ENCODE measurements at places on chromosomes 4 and X.
A peak's percentile ranks its signal among the peaks of the same experiment; 100 is the strongest.

DNA sequence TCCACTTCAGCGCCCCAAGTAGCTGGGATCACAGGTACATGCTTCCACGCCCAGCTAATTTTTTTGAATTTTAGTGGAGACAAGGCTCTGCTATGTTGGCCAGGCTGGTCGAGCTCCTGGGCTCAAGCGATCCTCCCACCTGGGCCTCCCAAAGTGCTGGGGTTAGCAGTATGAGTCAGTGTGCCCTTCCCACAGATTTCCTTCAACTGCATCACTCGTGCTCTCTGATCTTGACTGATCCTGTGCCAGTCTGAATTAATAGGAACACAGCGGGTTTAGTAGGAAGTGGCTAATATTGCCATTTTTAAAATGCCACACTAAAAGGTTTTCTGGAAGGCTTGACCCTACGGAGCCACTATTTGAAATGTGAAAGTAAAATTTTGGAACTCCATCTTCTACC lies 4.3 kb upstream of the SHROOM2 start:
- DNase-seq = no peak

GRCh38 chr4:99723612-99724011 lies 66.0 kb upstream of the C4orf54 start:
- no peak for DNase-seq

DNA sequence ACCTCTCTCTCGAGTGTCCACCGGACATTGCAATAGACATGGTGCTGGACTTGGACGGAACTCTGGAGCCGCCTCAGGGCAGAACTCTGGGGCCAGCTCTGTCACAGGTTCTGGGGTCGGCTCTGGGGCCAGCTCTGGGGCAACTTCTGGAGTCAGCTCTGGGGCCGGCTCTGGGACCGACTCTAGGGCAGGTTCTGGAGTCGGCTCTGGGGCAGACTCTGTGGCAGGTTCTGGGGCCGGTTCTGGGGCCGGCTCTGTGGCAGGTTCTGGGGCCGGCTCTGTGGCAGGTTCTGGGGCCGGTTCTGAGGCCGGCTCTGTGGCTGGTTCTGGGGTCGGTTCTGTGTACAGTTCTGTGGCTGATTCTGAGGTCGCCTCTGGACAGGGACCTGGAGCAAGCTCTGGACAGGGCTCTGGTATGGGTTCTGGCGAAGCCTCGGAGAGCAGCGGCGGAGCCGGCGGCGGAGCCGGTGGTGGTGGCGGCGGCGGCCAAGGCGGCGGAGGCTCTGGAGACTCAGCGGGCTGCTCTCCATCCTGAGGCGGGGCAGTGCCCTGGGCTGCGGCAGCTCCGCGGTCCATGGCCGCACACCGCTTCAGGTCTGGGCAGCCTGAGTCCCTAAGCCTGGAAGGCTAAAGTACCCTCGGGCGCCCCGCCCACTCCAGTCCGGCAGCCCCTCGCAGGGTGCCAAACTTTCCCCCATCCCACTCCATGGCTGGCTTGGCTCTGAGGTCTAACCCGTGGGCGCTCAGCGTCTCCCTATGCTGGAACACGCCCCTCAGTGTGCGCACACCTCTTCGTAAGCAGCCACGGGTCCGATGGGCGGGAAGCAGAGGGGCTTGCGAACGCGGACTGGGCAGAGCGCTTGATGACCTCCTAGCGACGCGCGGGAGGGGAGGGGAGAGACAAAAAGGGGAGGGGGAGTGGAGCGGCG lies at the start of gene DGKK:
TSS of gene DGKK (minus strand) at position 723 of the 929 bp plus-strand sequence. CDS start at position 576, 147 bp downstream.
- no peak for DNase-seq

DNA sequence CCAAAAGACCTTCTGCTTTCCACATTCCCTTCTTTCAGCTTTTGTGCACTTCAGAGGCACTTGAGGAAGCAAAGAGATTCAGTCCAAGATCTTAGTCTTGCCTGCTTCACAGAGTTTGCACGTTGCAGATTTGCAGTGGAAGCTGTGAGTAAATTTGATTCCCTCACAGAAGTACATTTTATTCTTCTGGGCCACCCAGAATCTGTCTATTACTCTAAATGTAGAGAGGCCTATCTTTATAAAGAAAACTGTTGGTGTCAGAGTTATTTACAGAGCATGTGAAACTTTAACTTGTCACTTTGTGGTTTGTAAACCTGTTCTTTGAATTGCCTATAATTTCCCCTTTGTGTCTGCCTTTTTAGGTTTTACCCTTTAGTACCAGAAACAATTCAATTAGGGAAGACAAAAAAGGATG lies 15.5 kb downstream of the SPRY1 start:
- DNase-seq = no peak

GRCh38 chr4:188554413-188554812 lies 415.2 kb downstream of the TRIML1 start:
- DNase-seq = no peak

GRCh38 chrX:3094261-3094660 lies 53.0 kb downstream of the ARSF start:
- DNase-seq = no peak

DNA sequence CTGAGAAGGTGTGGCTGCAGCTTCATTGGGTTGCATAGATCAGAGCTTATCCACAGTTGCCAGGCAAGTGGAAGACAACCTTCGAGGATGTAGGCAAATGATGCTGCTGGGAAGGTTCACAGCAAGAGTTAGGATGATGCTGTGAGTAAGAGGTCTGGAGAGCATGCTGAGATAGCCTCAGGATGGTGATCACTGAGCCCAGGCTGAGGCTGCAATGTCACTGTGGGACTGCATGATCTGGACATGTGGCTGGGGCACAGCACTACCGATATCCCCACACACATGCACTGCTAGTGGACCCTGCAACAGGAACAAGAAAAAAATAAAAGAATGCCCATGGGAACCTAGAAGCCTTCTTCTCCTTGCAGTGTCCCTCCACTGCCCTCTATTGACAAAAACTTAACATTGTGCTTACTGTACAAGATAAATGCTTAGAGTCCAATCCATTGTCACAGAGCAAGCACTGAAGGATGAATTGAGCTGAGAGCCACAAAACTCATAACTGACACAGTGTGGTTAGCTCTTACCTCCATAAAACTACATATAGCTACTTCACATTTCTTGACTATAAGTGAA lies 105.6 kb downstream of the CNKSR2 start:
- DNase-seq = peak; percentile 18

GRCh38 chr4:16365036-16365569 lies 138.8 kb upstream of the TAPT1 start:
- DNase-seq = no peak

GRCh38 chr4:98482847-98483806 lies 175.3 kb downstream of the TSPAN5 start:
- DNase-seq = no peak

DNA sequence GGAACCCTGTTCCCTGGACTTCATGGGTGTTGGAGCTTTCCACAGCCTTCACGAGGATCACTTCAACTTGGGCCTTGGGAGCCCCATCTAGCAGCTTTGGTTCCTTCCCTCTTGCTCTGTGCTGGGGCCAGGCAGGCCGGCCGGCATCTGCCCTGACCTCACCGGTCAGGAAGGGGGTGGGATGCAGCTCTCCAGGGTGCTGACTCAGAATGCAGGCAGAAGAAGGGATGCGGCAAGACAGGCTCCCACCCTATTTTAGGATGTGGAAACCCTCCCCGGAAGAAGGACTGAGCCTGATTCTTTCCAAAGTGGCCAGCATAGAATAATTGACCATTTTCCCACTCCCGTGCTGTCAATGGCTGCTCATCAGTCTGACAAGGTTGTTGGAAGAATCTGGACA lies 47.1 kb downstream of the FHDC1 start:
- no peak for DNase-seq

DNA sequence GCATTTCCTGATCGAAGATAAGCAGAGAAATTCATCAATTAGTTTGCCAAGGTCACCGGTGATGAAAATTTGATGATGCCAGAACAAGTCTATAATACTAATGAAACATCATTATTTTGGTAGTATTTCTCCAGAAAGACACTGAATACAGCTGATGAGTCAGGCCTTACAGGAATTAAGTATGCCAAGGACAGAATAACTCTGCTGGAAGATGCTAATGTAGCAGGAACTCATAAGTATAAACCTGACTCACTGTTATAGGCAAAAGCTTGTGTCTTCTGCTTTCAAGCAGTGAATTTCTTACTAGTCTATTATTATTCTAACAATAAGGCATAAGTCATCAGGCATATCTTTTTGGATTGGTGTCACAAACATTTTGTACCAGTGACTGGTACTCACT lies 1825.1 kb upstream of the IGFBP7 start:
- DNase-seq = no peak

- DNase-seq = no peak
These were observed 282.0 kb upstream of the DKK2 start for GRCh38 chr4:107318078-107318477.

DNA sequence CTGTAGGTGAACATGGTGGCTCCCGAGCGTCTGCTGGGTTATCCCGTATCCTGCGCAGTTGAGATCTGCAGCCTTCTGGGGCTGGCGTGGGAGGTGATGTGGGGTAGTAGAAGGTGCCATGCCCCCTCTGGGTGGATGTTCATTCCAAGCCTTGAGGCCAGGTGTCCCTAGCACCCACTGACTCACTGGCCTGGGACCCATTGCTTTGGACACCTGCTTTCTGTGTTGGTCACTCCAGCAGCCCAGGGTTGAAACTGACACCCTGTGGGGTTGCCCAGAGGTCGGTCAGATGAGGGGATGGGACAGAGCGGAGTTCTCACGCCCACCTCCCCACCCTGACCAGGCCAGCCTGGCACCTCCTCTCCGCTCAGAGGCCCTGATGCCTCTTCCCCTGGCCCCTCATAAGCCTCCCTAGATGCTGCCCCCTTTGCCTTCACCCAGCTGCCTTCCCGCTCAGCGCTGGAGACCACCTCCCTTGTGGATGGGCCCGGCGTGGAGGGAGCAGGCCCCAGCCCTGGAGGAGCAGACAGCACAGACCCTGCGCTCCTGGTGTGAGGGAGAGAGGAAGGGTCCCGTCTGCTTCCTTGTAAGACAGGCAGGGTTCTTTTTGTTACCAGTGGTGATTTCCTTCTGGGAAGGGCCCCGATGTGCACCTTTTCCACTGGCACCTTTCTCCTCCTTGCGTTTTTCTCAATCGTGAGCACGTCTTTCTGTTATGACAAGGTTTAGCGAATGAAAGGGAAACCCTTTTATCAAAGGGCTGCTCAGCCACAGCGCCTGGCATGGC lies 2.0 kb downstream of the DOK7 start:
- DNase-seq = no peak

DNA sequence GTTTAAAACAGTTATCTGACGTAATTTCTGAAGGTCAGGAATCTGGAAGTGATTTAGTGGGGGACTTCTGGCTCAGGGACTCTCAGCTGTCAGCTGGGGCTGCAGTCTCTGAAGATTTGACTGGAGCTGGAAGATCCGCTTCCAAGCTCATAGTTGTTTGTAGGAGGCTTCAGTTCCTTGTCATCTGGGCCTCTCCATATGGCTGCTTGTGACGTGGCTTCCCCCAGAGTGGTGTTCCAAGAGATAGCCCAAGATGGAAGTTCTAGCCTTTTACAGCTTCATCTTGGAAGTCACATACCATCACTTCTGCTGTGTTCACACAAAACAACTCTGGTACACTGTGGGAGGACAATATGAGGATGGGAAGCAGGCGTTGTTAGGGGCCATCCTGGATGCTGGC lies 2.1 kb downstream of the MPC1L start:
- DNase-seq = no peak

GRCh38 chr4:7323872-7324650 lies 110.7 kb downstream of the PSAPL1 start:
- DNase-seq = no peak

DNA sequence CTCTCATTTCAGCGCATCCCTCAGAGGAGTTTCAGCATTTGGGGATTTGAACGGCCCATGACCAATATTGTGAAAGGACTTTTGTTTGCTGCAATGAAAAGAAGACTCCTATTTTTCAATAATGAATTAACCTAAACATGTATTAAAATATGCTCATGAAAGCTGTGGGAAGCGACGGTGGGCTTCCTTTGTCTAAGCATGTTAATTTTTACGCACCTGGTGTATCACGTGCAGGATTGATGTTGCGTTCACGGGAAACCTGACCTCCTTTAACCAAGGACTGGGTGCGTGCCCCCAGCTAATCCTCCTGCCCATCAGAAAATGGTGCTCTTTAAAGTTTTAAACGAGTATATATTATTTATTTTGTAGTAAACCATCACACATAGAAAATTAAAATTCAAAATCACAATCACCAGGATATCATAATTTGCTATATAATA lies 590 bp upstream of the CCDC110 start:
- DNase-seq = no peak

DNA sequence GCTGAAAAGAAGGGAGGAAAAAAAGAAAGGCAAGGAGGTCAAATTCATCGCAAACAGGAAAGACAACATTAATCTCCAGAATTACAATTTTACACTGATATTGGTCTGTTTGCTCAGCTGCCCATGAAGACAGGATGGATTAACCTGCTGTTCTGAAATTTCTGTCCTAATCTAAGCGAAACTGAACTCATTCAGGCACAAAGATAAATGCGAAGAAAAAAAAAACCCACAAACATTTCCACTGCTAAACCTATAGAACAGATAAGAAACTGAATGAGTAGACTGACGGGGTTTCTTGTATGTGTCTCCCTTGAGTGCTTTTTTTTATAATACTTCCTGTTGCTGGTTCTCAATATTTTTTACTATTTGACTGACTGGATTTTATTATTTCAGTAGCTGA lies 251.8 kb upstream of the FTHL17 start:
- no peak for DNase-seq

DNA sequence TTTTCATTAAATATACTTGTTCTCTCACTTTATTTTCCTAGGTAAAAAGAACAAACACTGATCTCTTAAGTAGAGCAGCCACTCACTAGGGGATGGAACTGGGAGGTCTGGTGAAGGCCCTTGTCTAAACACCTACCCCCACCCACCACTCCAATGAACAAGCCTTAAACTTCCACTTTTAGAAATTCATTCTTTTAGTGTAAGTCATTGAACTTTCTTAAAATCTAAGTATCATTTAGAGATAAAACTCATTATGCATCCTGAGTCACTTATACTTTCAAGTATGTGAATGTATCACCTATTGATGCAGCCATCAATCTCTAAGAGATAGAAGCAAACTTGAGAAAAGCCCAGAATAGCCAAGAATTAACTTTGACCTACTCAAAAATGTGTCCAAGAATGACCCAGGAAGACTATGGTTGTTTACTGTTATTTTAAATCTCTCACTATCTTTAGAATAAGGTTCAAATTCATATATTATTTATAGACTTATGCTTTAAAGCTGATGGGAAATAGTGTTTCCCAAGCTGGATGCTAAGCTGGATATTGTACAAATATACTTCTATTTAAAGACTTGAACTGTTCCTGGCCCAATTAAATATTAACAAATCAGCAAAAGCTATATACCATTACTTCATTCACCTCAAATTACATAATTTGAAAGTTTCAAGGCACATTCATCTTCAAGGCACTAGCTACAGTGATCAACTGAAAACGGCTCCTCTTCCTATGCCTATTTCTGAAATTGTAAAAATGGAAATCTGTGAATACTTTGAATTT lies 49.5 kb downstream of the CAMK2D start:
- DNase-seq = no peak

- DNase-seq = no peak
These were observed 58.0 kb upstream of the EGFL6 start for GRCh38 chrX:13511241-13511943.

DNA sequence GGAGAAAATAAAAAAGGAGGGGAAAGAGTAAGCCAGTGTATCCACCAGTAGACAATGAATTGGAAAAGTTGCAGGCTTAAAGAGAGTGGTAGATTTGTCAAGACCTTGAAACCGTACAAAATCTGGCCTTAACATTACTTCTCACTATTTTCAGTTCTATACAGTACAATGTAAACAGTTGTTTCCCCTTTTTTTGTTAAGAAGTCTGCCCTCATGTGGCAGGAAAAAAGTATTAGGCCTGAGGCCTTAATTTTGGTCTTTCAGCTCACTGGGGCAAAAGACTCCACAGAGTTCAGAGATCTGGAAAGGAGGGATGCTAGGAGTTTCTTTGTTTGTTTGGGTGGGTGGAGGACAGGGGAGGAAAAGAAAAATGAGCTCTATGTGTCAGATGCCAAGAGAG lies 92.8 kb upstream of the CCDC160 start:
- DNase-seq = peak; percentile 22
